ENCODE measurements at places on chromosomes 2 and 18. TPM values are rescaled to one million over a fixed set of nuclear protein-coding genes. Genes with fewer than 3 reads are reported as not detected.

MAP2 gene
- total RNA-seq: 5.2 TPM

EMILIN2 gene
- total RNA-seq: 11.0 TPM

NPPC gene
- not detected for total RNA-seq

RNF181 gene
- 230 TPM for total RNA-seq

REG1B gene
- not detected for total RNA-seq

TMEM185B gene
- total RNA-seq: 29.0 TPM
